ENCODE measurements at places on chromosomes 6 and 20.

GRCh38 chr6:27091661-27092315 lies 155.7 kb upstream of the PRSS16 start:
- DNase-seq: peak; percentile 40

- no peak for DNase-seq
These were observed 84.9 kb downstream of the TIAM2 start for GRCh38 chr6:155079985-155080452.

DNA sequence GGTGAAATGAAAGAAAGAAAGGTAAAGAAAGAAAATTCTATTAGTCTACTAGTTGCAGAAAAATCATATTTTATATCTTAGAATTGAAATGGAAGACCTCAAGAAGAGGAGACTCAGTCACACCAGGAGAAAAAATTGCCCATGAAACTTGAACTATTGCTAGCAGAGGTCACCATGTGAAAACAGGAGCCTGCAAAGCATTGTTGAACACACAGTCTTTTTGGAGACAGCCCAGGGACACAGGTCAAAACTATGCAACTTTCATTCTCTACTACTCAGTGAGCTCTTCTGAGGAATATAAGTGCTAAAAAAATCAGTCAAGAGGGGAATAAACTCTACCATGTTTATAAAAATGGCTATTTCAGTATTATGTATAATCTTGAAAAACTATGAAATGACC lies 89.8 kb upstream of the TENT5A start:
- DNase-seq: no peak

DNA sequence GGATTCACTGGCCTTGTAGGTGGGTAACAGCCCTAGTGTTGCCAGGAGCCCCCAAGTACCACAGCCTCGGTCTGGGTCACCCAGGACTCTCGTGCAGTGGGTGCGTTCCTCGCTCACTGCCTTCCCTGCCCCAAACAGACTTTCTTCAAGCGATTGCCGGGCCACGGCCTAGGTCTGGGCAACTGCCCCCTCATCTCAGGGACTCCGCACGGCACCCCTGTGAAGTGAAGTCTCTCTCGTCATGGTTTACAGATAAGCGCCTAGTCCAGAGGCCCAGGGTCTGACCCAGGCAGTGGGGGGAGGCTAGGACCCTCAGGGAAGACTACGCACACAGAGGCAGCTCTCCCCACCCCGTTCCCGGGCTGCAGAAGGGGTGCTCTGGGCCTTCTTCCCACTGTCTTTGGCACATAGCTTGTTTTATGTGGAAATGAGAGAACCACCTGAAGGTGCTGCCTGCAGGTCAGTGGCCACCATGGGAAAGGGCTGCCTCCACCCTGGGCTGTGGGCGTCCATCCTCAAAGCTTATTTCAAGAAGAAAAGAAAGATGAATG lies 220.8 kb downstream of the ERMARD start:
- no peak for DNase-seq

DNA sequence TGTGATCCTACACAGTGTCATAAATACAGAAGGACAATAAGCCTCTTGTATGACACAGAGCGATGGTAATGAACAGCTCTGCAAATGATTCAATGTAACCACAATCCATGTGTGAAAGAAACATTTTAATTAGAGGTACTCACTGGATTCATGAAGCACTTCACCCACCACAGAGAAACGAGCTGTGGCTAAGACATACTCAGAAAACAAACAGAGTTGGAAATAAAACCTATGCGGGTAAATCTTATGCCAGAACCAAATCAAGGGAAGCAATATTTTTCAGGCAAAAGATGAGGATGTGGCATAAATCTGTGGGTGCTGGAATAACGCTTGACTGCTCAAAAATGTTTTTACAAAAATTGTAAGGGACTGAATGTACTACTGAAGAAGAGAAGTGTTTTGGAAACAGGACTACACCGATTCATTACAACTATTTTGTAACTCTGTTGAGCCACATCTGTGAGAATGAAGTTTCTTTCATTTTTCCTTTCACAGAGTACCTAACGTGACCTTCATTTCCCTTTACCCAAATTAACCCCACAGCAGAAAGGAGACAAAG lies 112.1 kb downstream of the WDR27 start:
- no peak for DNase-seq

- no peak for DNase-seq
These were observed 95.6 kb downstream of the CTNNBL1 start for GRCh38 chr20:37789408-37789807.

DNA sequence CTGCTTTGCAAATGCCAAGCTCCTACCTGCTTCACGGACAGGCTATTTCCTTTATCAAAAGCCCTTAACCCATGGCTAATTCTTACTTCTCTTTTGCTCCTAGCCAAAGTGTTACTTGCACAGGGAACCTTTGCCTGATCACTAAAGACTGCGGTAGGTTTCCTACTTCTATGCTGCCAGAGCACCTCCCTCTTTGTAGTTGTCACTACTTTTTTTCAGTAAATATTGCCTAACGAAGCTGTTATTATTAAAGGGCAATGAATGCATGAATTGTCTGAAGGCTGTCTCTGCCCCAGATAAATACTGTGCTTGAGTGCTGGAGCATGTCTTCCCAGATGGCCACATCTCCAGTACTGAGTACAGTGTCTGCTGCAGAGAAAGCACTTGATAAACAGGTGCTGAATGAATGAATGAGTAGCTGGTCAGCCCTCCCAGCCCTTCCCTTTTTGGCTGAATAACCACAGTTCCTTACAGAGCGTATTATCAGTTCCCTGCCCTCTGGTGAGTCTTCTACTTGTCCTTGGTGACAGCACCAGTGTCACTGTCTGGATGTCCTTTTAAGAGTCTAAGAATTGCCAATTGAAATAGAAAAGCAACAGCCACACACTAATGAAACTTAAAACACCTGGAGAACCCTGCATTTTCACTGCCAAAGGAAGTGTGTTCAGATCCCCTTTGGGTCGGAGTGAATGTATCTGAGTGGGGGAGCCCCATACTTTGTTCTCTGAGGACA lies 73.6 kb upstream of the TRAF3IP2 start:
- no peak for DNase-seq

DNA sequence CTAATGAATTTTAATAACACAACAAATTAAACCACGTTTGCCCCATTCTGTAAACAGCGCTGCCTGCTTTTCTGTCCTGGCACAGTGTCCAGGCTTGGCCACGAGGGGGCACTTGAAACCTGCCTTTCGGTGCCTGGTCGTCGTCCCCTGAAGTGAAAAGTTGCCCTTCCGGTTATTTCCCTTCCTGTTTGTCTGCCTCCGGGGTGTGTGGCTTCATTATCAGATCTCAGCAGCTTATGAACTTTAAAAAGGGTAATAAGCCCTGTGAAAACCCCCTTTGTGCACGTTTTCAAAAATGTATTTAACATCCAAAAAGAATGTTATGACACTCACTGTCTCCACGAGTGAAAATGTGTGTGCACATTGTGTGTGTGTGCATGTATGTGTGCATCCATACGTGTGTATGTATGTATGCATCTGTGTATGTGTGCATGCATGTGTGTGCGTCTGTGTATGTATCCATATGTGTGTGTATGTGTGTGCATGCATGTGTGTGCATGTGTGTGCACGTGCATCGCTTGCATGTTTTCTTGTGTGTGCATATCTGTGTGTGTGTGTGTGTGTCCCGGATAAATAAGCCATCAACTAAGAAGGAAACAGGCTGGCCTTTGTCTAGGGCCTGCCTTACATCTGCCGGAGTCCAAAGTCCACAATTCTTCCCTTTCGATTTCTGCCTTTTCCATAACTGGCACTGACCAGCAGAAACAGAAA lies 358.4 kb downstream of the THBS2 start:
- DNase-seq: peak; percentile 42

DNA sequence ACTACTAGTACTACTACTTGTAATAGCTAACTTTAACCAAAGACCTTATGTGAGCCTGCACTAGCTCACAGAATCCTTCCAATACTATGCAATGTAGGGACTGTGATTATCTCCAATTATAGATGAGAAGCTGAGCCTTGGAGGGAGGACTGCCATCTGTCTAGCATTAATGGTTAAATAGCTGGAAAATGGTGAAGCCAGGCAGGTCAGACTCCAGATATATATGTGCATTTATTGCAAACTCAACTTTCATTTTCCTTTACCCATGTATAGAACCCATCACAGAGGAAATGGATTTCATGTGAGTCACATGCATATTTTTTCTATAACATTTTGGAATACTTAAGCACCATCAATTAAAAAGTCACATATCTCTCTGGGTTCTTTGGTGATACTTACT lies 229.9 kb downstream of the BCAS1 start:
- DNase-seq: no peak

DNA sequence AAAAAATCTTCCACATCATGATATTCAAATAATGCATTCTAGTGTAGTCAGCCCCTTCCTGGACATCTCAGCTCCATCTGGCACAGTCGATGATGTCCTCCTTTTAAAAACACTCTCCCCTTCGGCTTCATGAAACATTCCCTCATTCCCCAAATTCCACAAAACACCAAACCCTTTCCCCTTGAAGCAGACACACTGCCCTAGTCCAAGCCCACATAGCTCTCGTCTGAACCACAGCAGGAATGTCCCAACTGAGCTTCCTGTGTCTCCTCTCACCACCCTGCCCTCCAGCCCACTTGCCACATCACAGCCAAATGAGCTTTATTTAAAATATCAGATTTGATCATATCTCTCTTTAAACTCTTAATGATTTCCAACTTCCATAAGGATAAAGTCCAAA lies 106.4 kb upstream of the CARMIL1 start:
- DNase-seq: no peak

GRCh38 chr20:57744206-57744605 lies 34.4 kb upstream of the PMEPA1 start:
- no peak for DNase-seq

GRCh38 chr6:76495909-76496308 lies 423.4 kb upstream of the IMPG1 start:
- DNase-seq: no peak

GRCh38 chr6:72553531-72554511 lies 68.0 kb upstream of the KCNQ5 start:
- no peak for DNase-seq
